ENCODE measurements at places on chromosomes 6 and 20. TPM values are rescaled to one million over a fixed set of nuclear protein-coding genes. Genes with fewer than 3 reads are reported as not detected.

DNA sequence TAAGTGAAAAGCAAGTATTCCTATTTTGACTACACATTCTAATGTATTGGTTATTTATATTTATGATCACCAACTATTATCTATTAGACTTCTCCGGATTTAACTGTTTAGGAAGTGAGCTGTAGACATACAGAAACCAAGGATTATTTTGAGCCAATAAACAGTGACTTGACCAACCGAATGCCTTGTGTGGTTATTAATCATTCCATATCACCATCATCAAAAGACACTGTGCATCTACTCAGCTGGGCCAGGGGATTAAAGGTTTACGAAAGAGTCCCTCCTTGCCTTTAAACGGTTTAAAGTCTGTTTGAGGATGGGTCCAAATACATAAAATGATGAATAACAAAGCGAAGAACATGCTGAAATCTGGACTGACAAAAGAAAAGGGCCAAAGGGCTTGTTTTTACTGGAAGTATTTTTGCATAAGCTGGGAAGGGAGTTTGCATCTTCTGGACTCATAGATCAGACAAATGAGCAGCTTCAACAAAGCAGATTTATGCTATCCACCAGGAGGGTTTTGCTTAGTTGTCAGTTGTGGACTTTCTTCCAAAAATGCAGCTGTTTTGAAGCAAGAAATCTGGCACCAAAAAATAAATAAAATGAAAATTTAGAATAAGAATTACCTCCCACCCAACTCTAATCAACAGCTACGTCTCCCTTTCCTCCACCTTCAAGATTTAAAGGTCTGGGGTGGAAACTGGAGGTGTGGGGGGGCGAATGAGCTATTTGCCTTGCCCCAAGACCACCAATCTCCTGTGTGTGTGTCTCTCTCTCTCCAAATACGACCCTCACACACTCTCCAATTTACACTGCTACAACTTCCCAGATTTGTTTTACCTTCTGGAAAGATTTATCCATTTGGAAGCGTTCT lies 33.6 kb upstream of the ID4 start:
- no peaks in the 10 kb centered on the region for H3K36me3 ChIP-seq
- H3K27ac ChIP-seq = peak overlapping the region; percentile 92
- DNase-seq = no peak
- peak overlapping the region; percentile 61 for H3K4me3 ChIP-seq
- no peaks in the 10 kb centered on the region for H3K4me1 ChIP-seq

DNA sequence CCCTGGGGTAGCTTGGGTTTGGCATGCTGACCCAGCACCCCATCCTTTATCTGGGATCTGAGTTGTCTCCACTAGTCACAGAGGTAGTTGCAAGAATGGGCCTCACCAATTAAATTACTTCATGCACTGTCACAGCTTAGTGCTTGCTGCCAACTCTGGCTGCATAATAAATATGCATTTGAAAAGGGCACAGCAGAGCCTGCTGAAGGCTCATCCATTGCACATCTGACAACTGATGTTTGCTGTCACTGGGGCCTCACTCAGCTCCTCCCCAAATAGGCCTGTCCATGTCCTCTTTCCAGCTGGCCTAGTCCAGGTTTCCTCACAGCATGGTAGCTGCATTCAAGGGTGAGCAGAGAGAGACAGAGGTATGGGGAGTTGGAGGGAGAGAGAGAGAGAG lies 13.3 kb upstream of the NXT1 start:
- DNase-seq = no peak
- no peak overlapping the region for H3K27ac ChIP-seq
- no peaks in the 10 kb centered on the region for H3K27me3 ChIP-seq
- no peaks in the 10 kb centered on the region for H3K36me3 ChIP-seq
- no peaks in the 10 kb centered on the region for H3K4me1 ChIP-seq

DNA sequence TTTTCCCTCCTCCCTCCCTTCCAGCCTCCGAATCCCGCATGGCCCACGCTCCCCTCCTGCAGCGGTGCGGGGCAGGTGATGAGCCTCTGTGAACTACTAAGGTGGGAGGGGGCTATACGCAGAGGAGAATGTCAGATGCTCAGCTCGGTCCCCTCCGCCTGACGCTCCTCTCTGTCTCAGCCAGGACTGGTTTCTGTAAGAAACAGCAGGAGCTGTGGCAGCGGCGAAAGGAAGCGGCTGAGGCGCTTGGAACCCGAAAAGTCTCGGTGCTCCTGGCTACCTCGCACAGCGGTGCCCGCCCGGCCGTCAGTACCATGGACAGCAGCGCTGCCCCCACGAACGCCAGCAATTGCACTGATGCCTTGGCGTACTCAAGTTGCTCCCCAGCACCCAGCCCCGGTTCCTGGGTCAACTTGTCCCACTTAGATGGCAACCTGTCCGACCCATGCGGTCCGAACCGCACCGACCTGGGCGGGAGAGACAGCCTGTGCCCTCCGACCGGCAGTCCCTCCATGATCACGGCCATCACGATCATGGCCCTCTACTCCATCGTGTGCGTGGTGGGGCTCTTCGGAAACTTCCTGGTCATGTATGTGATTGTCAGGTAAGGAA lies at the start of gene OPRM1:
OPRM1 (plus strand) TSS at position 10 of the 612 bp plus-strand sequence; CDS start at position 315, 305 bp downstream.
- no peak within 1 kb of the TSS for H3K4me3 ChIP-seq
- no peaks in the 10 kb centered on the region for H3K4me1 ChIP-seq
- no peaks in the 10 kb centered on the region for H3K36me3 ChIP-seq
- no peak within 1 kb of the TSS for H3K27ac ChIP-seq

DNA sequence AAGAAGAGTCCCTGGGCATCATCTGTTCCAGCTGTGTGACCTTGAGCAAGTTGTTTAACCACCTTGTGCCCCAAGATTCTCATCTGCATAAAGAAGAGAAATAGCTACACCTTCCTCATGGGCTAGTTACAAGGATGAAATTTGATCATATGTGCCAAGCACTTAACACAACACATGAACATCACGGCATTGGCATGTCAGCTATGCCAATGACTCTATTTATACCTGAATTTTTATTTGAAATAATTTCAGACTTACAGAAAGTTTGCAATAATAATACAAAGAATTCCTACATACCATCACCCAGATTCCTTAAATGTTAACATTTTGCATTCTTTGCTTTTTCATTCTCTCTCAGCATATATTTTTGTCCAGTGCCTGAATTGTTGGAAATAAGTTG lies 21.0 kb upstream of the TCF15 start:
- no peaks in the 10 kb centered on the region for H3K27me3 ChIP-seq
- H3K27ac ChIP-seq = no peak overlapping the region
- no peak overlapping the region for H3K4me3 ChIP-seq
- no peak for DNase-seq
- no peaks in the 10 kb centered on the region for H3K36me3 ChIP-seq
- H3K4me1 ChIP-seq = no peaks in the 10 kb centered on the region

- no peak overlapping the region for H3K27ac ChIP-seq
- DNase-seq = no peak
- no peak overlapping the region for H3K4me3 ChIP-seq
- no peaks in the 10 kb centered on the region for H3K36me3 ChIP-seq
- H3K4me1 ChIP-seq = no peaks in the 10 kb centered on the region
- H3K27me3 ChIP-seq = peaks cover 2% of the 10 kb centered on the region
Observed at GRCh38 chr6:40268614-40269013, 318.6 kb downstream of the LRFN2 start.

DNA sequence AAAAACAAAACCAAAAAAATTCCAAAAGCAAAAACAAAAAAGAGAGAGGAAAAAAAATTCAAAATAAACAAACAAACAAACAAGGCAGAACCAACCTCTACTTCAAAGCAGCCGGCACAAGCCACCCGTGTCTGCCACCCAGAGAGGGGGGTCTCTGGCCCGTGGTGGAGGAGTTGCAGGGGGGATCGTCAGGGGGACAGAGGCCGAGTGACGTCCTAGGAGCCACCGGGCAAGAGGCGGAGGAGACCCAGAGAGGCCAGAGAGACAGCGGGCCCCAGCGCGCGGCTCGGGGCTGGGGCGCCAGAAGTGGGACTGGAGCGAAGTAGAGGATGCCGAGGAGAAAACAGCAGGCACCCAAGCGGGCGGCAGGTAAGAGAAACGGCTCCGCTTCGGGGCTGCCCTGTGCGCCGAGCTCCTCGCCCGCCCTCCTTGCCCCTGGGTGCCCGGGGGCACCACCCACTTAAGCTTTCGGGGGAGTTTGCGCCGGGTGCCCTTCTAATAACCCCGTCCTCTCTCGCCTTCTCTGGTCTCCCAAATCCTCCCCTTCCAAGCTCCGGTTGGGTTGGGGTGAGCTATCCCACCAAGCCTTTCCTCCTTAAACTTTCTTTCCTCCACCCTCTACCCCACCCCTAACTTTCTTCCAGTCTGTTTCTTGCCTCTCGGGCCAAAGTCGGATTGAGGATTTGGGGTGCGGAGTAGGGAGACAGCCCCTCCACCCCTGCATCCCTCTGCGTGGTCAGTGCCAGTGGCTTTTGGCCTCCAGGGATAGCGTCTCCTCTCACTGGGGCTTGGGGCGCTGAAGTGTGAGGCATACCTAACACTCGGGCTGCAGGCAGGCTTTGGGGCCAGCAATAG lies 1.0 kb downstream of the TSHZ2 start:
- DNase-seq = peak; percentile 17
- peak overlapping the region; percentile 54 for H3K4me3 ChIP-seq
- H3K4me1 ChIP-seq = no peaks in the 10 kb centered on the region

DNA sequence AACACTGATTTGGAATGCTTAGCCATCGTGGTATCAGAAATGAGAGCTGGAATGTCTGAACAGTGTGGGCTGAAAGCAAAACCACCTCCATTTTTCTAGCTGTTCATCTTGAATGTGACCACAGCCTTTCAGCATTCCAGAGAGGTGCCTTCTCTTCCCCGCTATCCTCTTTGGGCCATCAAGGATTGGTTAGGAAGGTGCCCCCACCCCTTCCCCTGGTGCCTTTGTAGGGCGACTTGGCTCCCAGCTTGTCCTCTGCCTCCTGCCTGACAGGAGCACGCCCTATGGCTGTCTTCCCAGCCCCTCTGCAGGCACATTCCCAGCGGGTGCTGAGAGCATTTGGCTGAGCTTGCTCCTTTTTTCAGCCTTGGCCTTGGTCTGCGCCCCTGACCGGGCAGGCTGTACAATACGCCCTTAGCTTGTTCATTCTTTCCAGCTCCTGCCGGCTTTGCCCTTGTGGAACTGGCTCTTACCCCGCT lies 97.5 kb downstream of the ARMC2 start:
- peak overlapping the region; percentile 73 for H3K27ac ChIP-seq
- no peak overlapping the region for H3K4me3 ChIP-seq
- H3K27me3 ChIP-seq = no peaks in the 10 kb centered on the region
- no peaks in the 10 kb centered on the region for H3K36me3 ChIP-seq

GRCh38 chr6:100461917-100462705 lies 2.6 kb downstream of the SIM1 start:
- no peak overlapping the region for H3K4me3 ChIP-seq
- H3K4me1 ChIP-seq = no peaks in the 10 kb centered on the region
- peaks cover 62% of the 10 kb centered on the region for H3K27me3 ChIP-seq
- no peak for DNase-seq
- H3K36me3 ChIP-seq = no peaks in the 10 kb centered on the region

DNA sequence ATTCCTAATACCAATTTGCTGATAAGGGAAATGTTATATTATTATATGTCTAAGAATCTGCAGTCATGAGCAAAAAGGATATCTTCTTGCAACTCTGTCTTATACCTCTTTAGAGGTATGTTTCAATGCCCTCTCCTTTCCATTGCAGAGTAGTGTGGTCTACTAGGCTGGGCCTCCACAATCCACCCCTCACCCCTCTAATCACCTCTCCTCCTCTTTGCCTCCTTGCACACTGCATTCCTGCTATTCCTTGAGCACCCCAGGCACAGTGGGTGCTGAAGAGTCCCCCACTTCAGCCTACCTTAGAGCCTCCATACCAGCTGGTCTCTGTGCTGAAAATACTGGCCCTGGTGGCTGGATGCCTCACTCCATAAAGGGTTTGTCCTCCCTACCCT lies 26.9 kb downstream of the ARMC2 start:
- H3K27me3 ChIP-seq = no peaks in the 10 kb centered on the region
- no peak overlapping the region for H3K27ac ChIP-seq
- H3K36me3 ChIP-seq = no peaks in the 10 kb centered on the region
- no peak overlapping the region for H3K4me3 ChIP-seq

- H3K36me3 ChIP-seq = no peaks in the 10 kb centered on the region
- H3K27ac ChIP-seq = no peak overlapping the region
- H3K4me1 ChIP-seq = no peaks in the 10 kb centered on the region
- peaks cover 7% of the 10 kb centered on the region for H3K27me3 ChIP-seq
- no peak overlapping the region for H3K4me3 ChIP-seq
Observed at GRCh38 chr20:63167026-63167917, 48.7 kb downstream of the YTHDF1 start.

- no peaks in the 10 kb centered on the region for H3K36me3 ChIP-seq
- no peak overlapping the region for H3K4me3 ChIP-seq
- H3K27ac ChIP-seq = no peak overlapping the region
- no peak for DNase-seq
- no peaks in the 10 kb centered on the region for H3K4me1 ChIP-seq
Observed at GRCh38 chr20:4573564-4574355, 147.9 kb upstream of the PRND start.

- H3K27ac ChIP-seq = no peak overlapping the region
- H3K4me1 ChIP-seq = no peaks in the 10 kb centered on the region
- no peak for DNase-seq
- H3K4me3 ChIP-seq = no peak overlapping the region
- H3K27me3 ChIP-seq = no peaks in the 10 kb centered on the region
Observed at GRCh38 chr20:18855882-18856281, 42.3 kb downstream of the SCP2D1 start.

GRCh38 chr20:21436205-21436604 lies 38.9 kb upstream of the NKX2-4 start:
- H3K4me1 ChIP-seq = no peaks in the 10 kb centered on the region
- H3K36me3 ChIP-seq = no peaks in the 10 kb centered on the region
- H3K27ac ChIP-seq = no peak overlapping the region
- no peak overlapping the region for H3K4me3 ChIP-seq
- no peak for DNase-seq
- H3K27me3 ChIP-seq = no peaks in the 10 kb centered on the region

DNA sequence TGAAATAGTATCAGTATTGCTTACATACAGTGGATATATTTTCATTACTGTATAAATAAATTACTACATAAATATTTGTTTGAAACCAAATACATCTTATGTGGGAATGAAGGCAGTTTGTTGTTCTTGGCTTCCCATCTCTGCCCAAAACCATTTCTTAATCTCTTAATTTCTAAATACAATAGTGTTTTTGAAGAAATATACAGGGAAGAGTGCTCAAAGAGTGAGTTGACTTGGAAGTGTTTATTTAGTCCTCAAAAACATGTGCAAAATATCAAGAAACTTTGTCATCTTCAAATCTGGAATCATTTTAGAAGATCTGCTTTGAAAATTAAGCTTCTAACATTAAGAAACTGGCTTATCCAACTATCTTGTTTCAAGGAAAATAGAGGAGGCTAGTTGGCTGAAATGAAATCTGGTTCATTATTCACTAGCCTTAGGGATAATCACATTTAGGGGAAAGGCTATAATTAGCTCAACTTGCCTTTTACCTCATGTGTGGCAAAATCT lies 259.8 kb upstream of the FLRT3 start:
- no peak for DNase-seq
- H3K4me3 ChIP-seq = no peak overlapping the region
- no peaks in the 10 kb centered on the region for H3K4me1 ChIP-seq
- H3K36me3 ChIP-seq = no peaks in the 10 kb centered on the region
- H3K27ac ChIP-seq = no peak overlapping the region

- no peaks in the 10 kb centered on the region for H3K27me3 ChIP-seq
Observed at GRCh38 chr6:160959726-160960435, 31.7 kb upstream of the MAP3K4 start.

- no peak for DNase-seq
- no peaks in the 10 kb centered on the region for H3K27me3 ChIP-seq
- no peak overlapping the region for H3K4me3 ChIP-seq
- no peak overlapping the region for H3K27ac ChIP-seq
Observed at GRCh38 chr6:29919506-29920445, 22.6 kb upstream of the HLA-A start.

OPRM1 gene
- total RNA-seq = not detected

XKR7 gene
- 0.05 TPM for total RNA-seq

TFAP2D gene
- not detected for total RNA-seq

BEND6 gene
- total RNA-seq = 3.2 TPM

UBD gene
- 2.0 TPM for total RNA-seq

ADGRF4 gene
- not detected for total RNA-seq
